Stimulated activated CD4-positive, alpha-beta T cell treated with anti-CD3 and anti-CD28 coated beads, Interleukin-1b, Interleukin-23, amount 100 ng/mL, for 1 hour (primary cell): ENCODE measurements at places on chromosomes 7 and 10.

DNA sequence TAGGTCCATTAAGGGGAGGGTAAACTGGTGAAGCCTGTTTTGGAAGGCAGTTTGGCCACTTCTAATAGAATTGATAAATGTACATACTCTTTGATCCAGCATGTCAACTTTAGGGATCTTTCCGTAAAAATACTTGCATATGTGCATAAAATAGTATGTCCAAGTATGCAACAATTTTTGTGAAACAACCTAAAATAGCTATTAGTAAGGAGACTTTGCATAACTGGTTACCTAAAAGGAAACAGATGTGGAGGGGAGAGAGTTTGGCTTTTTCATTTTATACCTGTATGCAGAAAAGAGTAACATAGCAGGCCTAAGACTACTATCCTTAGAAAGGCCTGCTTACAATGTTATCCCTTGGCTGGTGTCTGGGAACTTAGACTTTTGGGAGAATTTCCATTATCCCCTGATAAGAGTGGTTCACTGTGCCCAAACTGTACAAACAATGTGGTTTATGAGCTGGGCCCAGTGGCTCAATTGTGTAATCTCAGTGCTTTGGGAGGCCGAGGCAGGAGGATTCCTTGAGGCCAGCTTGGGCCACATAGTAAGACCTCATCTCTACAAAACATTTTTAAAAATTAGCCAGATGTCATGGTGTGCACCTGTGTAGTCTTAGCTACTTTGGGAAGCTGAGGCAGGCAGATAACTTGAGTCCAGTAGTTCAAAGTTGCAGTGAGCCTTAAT lies 21.3 kb downstream of the PTPN12 start:
- DNase-seq, result no peak

DNA sequence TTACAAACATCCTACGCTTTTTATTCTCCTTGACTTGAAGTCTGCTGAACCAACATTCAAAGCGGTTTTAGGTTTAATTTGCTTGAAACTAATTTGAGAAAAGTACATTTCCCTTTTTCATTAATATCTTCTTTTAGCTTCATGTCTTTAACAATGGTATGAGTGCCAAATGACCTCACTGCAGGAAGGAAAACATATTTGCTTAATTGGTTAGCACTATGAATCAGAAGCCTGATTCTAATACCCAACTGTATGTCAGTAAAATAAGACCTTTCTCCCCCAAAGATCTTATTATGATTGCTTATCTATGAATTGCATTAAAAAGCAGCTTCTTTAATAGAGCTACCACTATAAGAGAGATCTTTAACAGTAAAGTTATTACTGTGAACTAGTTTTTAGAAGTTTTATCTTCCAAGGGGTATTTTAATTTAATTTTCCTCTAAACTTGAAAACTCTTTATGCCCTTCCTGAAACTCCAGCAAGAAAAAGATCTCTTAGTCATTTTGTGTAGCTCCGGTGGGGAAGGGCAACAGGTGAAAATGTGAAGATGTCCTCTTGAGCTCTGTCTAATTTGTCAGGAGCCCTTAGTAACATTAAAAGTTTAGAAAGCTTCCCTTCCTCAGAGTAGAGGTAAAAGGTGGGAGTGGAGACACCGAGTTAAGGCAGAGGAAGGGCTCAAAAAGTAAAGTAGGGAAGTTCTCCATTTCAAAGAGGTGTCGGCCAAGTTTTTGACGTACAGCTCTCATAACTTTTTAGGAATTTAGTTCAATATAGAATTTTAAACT lies 6.1 kb downstream of the COL1A2 start:
- DNase-seq, result no peak

GRCh38 chr7:111528331-111528730 lies 34.0 kb downstream of the IMMP2L start:
- no peak for DNase-seq

DNA sequence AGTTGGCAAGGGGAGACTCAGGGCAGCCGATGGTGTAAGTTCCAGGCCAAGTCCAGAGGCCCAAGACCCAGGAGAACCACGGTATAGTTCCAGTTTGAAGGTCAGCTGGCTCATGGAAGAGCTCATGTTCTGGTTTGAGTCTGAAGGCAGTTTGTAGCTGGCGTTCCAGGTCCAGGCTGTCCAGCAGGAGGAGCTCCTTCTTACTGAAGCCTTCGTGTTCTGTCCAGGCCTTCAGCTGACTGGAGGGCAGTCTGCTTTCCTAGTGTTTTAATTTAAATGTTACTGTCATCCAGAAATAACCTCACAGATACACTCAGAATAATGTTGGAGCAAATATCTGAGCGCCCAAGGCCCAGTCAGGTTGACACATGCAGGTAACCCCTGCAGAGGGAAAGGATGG lies 4.2 kb downstream of the SUN1 start:
- DNase-seq, result no peak

GRCh38 chr7:106603346-106603745 lies 57.6 kb downstream of the CCDC71L start:
- DNase-seq, result no peak

- no peak for DNase-seq
Observed at GRCh38 chr10:77186936-77187335, 450.7 kb downstream of the KCNMA1 start.

GRCh38 chr10:130656187-130656575 lies 520.0 kb downstream of the GLRX3 start:
- no peak for DNase-seq

GRCh38 chr7:21939136-21939857 lies 6.4 kb downstream of the CDCA7L start:
- peak; percentile 17 for DNase-seq

GRCh38 chr10:69648461-69648860 lies 18.4 kb downstream of the FAM241B start:
- DNase-seq, result no peak

- no peak for DNase-seq
Observed at GRCh38 chr7:132412435-132412834, 163.8 kb downstream of the PLXNA4 start.
